ENCODE measurements at places on chromosomes 2 and 18.

DNA sequence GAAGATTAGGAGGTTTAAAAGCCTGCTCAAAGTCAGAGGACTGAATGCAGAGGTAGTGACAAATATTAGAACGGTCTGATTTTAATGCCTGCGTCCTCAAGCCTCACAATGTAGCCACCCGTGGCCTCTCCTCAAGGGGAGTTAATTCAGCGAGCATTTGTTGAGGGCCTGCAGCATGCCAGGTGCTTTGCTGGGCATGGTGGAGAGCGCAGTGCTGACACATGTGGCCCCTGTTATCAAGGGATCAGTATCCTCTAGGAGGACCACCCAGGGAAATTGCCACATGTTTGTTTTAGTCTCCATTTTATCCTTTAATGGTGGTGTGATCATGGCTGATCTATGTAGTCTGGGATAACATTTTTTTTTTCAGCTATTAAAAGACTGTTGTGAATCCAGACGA, 19.2 kb downstream of the PMAIP1 start:
- no peak for DNase-seq

DNA sequence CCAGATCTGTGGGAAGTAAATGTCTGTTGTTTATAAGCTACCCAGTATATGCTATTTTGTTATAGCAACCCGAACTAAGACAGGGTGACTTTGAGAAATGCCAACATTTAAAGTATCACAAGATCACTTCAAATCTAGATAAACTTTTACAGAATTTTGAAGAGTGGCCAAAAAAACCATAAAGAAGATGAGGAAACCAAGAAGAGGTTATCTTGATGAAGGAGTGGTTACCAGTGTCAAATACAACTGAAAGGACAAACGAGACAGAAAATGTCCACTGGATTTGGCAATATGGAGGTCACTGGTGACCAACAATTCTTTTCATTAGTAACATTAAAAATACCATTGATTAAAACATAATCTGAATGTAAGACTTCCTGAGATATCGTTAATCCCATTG, 235.7 kb downstream of the DYM start:
- no peak for DNase-seq

DNA sequence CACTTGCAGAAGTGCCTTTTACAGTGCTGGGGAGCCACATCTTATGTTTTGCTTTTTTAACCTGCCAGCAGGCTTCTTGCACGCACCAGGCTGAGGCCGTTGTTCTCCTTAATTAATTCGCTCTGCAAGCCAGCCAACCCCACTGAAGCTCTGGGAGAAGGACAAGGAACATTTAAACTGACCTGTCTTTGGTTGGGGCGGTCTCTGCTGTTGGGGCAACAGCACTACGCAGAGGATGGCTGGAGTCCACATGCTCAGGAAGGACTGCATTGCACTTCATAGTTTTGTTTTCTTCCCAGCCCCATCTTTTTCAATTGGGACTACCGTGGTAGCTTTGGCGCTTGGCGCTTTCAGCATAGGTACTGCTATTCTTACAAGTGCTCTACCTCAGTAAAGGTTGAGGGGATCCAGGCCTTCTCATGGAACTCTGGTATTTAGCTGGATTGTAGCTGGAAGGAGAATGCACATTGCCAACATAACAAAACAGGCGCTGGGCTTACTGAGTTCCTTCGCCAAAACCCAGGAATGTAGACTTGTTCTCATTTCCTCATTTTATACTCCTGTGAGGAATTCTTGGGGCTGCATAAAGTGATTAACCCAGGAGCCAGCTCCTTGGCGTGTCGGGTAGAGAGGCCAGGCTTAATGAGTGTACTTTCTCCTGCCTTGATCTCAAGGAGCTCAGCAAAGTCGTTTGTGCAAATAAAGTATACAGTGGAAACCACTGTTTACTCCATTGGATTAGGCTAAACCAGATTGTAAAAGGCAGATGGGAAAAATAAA, 146.2 kb downstream of the PRKCE start:
- DNase-seq, result no peak

GRCh38 chr2:219230059-219230540, 494 bp downstream of the ANKZF1 start:
- no peak for DNase-seq

- DNase-seq, result peak; percentile 33
These were observed 38.1 kb downstream of the SNED1 start for GRCh38 chr2:241036397-241036963.

GRCh38 chr2:112084689-112085374, 29.8 kb downstream of the TMEM87B start:
- DNase-seq, result no peak

GRCh38 chr18:3046216-3046808, 33.4 kb upstream of the LPIN2 start:
- no peak for DNase-seq

- no peak for DNase-seq
These were observed 117.1 kb downstream of the NOL10 start for GRCh38 chr2:10572701-10573100.

- DNase-seq, result no peak
These were observed 337.7 kb downstream of the MEIS1 start for GRCh38 chr2:66772618-66773017.

GRCh38 chr2:205613970-205614559, 68.2 kb upstream of the NRP2 start:
- DNase-seq, result no peak

DNA sequence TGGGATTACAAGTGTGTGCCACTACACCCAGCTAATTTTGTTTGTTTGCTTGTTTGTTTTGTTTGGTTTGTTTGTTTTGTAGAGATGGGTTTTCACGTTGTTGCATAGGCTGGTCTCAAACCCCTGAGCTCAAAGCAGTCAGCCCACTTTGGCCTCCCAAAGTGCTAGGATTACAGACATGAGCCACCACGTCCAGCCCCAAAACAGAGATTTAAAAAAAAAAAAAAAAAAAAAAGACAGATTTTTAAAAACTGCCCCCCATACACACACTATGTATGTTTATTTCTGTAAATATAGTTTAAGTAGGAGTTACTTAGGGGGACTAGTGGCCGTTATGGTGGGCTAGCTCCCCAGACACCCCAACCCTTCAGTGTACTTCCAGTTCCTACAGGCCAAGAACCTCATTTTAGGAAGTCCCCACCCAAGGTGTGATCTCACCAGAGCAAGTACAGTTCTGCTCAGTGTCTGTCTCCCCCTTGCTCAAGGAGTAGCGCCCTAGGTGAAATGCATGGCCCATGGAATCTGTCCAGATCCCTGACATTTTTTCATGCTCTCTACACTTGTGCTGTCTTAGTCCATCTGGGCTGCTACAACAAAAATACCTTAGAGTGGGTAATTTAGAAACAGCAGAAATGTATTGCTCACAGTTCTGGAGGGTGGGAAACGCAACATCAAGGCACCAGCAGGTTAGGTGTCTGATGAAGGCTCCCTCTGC, 1.6 kb upstream of the TMBIM1 start:
- no peak for DNase-seq

GRCh38 chr2:217797661-217798069, 205.1 kb downstream of the TNS1 start:
- no peak for DNase-seq

DNA sequence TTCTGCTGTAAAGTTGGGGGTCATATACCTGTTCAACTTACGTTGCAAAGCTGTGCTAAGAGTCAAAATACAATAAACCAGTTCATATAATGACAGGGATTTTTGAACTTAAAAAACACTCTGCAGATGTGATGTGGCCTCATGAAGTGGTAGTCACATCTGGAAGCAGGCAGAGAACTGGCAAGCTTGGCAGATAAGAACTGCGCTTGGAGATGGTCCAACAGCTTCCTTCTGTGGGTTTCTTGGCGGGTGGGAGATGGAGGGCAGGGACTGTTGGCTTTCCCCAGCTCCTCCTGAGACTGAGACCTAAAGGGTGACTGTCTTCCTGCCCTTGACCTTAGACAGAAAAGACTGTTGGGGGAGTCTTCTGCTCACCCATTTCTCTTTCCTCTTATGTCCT, 140.4 kb downstream of the CTIF start:
- no peak for DNase-seq

GRCh38 chr2:13616616-13617015, 899.9 kb downstream of the TRIB2 start:
- no peak for DNase-seq

- DNase-seq, result no peak
These were observed 10.3 kb downstream of the CNRIP1 start for GRCh38 chr2:68309426-68309825.

DNA sequence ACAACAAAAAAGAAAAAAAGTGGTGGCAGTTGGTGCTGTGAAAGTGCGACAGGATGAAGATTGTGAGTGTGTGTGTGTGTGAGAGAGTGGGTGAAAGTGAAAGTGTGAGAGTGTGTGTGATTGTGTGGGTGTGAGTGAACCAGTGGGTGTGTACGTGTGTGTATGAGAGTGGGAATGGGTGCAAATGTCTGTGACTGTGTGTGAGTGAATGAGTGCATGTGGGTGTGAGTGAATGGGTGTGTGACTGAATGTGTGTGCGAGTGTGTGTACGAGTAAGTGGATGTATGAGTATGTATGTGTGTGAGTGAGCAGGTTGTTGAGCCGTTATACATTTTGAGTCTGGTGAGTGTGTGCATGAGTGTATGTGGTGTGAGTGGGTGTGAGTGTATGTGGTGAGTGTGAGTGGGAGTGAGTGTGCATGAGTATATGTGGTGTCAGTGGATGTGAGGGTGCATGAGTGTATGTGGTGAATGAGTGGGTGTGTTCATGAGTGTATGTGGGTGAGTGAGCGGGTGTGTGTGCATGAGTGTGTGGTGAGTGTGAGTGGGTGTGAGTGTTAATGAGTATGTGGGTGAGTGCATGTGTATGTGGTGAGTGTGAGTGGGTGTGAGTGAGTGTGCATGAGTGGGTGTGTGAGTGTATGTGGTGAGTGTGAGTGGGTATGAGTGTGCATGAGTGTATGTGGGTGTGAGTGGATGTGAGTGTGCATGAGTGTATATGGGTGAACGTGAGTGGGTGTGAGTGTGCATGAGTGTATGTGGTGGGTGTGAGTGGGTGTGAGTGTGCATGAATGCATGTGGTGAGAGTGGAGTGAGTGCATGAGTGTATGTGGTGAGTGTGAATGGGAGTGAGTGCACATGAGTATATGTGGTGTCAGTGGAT, 69.3 kb upstream of the HPCAL1 start:
- DNase-seq, result no peak

DNA sequence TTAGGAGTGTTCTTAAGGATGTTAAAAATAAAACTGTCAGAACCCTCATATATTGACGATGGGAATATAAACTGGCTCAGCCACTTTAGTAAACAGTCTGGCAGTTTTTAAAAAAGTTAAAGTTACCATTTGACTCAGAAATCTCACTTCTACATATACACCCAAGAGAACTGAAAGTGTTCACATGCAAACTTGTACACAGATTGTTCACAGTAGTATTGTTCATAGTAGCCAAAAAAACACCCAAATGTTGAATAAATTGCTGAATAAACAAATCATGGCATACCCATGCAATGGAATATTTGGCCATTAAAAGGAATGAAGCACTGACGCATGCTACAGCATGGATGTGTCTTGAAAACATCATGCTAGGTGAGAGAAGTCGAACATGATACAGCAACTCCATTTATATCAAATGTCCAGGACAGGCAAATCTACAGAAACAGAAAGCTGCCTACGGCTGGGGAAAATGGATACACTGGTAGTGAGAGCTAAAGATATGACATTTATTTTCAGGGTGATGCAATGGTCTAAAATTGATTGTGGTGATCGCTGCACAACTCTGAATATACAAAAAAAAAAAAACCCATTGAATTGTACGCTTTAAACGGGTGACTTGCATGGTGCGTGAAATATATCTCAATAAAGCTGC, 10.1 kb downstream of the RPL31 start:
- DNase-seq, result no peak

DNA sequence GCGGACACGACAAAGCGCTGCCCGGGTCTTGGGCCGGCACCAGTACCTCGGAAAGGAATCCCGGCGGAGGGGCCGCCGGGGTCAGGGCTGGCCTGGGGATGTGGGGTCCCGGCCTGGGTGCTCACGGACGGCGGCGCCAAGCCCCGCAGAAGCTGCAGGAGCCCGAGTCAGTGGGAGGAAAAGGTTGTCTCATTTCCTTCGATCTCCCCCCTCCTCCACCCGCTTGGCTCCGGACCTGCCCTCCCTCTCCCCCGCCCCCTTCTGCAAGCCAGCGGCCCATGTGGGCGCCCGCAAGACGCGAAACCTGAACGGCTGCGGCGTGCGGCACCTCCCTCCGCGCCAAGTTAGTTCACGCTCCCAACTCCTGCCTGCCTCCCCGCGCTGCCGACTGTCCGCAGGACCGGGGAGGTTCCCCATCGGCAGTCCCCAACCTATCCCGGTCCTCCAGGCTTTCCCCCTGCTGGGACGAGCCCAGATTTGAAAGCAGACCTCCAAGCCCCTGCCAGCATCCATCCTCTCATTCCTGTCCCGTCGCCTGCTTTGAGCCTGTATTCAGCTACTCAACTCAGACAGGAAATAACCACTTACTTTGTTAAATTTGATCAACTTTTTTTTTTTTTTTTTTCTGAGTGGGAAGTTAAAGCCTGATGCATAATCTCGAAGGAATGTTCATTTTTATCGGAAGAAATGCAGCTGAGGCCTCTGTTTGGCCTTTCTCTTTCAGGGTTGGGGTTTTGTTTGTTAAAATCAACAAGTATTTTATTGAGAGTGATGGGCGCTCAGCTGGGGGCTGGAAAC, at the start of gene EVA1A:
EVA1A (minus strand) TSS at position 172 of the 798 bp plus-strand sequence. CDS start 42,799 bp downstream, outside the sequence.
- DNase-seq, result no peak

GRCh38 chr18:49206717-49207116, 253.7 kb downstream of the DYM start:
- DNase-seq, result no peak

GRCh38 chr2:138846216-138846821, 66.1 kb upstream of the NXPH2 start:
- DNase-seq, result no peak

GRCh38 chr2:235864733-235865515, 303.3 kb downstream of the GBX2 start:
- DNase-seq, result no peak

- DNase-seq, result no peak
These were observed 413.3 kb upstream of the TRIB2 start for GRCh38 chr2:12303181-12304030.

- no peak for DNase-seq
These were observed 2.3 kb downstream of the WNT10A start for GRCh38 chr2:218882866-218883366.

DNA sequence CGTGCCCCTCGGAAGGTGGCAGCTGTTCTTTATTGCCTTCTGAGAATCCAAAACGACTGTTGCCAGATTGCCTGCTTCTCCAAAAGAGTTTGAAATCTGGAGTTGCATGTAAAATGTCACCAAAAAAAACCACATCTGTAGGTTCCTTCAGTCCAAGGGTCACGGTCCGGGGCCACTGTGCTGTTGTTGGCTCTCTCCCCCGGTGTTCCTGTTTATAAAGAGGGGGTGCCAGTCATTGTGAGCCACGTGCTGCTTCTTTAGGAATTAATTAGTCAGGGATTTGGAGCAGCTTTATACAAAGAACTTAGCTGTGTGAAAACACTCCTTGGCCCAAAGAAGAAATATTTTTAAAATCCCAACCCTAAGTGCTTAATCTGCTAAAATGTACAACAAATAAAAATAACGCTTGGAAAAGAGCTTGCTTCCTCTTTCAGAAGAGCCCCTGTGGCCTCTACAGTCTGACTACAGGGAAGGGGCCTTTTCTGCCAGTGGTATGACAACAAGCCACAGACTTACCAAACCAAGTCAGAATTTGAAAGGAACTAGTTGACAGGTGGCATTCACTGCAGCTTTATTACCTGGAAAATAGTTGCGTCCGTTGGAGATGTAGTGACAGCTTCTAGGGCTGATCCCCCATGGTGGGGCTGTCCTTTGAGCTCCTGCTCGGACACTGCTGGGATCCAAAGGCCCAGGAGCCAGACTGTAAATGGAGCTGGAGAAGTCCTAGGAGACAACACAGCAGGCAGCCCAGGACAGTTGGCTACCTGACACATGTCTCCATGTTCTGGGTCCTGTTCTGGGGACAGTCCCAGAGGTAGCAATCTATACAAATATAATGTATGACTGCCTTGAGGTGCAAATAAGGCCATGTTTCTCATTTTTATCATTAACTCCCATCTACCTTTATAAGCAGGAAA, 84.5 kb upstream of the SLC1A4 start:
- no peak for DNase-seq
